ENCODE measurements at places on chromosomes 2 and 18. TPM values are rescaled to one million over a fixed set of nuclear protein-coding genes. Genes with fewer than 3 reads are reported as not detected.

GRCh38 chr2:79860228-79861058 is 347.6 kb downstream of the CTNNA2 start:
- no peak overlapping the region for H3K4me3 ChIP-seq
- no peaks in the 10 kb centered on the region for H3K36me3 ChIP-seq
- H3K27me3 ChIP-seq = no peaks in the 10 kb centered on the region
- no peaks in the 10 kb centered on the region for H3K4me1 ChIP-seq

DIPK1C gene
- not detected for polyA plus RNA-seq

DNA sequence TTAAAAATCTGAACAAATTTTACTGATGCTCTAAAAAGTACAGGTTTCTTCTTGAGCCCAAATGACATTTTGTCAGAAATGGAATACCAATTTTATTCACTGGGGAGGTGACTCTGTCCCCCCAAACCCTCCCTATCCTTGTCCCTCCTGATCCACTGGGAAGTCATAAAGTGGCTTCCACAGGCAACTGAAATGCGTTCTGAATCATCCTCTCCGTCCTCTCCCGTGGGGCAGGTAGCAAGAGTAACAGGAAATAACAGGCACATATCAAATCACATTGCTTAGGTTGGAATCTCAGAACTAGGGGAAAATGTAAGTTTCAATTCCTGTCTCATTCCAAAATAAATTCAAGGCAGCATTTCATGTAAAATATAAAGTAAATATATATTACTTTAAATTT is 44.5 kb downstream of the MYL12B start:
- H3K4me1 ChIP-seq = no peaks in the 10 kb centered on the region
- H3K27ac ChIP-seq = no peak overlapping the region
- no peak overlapping the region for H3K4me3 ChIP-seq
- peaks cover 7% of the 10 kb centered on the region for H3K27me3 ChIP-seq
- no peak for DNase-seq
- H3K36me3 ChIP-seq = no peaks in the 10 kb centered on the region

- peaks cover 1% of the 10 kb centered on the region for H3K27me3 ChIP-seq
- no peak overlapping the region for H3K4me3 ChIP-seq
- no peak overlapping the region for H3K27ac ChIP-seq
- DNase-seq = no peak
- no peaks in the 10 kb centered on the region for H3K36me3 ChIP-seq
These were observed 63.2 kb downstream of the SCG2 start for GRCh38 chr2:223538920-223539440.

DNA sequence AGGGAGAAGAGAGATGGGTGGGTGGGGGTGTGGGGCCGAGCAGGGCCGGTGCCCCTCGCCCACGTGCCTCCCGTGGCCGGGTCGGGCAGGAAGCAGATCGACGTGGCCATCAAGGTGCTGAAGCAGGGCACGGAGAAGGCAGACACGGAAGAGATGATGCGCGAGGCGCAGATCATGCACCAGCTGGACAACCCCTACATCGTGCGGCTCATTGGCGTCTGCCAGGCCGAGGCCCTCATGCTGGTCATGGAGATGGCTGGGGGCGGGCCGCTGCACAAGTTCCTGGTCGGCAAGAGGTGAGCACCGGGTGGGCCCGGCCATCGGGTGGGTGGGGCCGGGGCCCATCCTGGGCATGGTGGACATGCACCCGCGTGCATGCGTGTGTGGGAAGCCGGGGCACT is 21.8 kb downstream of the ZAP70 start:
- peaks cover 52% of the 10 kb centered on the region for H3K36me3 ChIP-seq
- no peak overlapping the region for H3K4me3 ChIP-seq
- H3K4me1 ChIP-seq = peaks cover 57% of the 10 kb centered on the region
- DNase-seq = no peak

DNA sequence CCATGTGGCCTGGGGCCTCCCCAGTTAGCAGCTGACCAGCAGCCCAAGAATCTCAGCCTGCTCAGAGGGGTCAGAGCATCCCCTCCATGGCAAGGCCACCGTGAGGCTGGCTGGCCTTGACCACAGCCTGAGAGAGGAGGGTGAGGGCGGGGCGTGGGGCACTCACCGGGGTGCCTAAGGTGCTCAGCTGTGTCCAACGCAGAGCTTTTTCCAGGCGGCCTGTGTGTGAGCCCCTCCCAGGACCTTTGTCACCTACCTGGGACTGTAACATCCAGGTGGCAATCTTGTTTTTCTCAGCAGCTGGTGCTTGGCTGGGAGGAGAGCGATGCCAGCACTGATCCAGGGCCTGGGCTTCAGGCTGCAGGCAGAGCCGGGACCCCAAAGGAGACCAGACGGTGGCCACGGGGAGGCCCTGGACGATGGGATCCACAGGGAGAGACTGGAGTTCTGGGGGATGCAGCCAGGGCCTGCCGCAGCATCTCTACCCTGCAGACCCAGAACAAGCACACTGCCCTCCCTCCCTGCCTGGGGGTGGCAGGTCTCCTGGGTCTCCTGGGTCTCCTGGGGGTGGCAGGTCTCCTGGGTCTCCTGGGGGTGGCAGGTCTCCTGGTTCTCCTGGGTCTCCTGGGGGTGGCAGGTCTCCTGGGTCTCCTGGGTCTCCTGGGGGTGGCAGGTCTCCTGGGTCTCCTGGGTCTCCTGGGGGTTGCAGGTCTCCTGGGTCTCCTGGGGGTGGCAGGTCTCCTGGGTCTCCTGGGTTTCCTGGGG is 12.3 kb downstream of the SNED1 start:
- H3K27ac ChIP-seq = no peak overlapping the region
- H3K4me1 ChIP-seq = no peaks in the 10 kb centered on the region
- DNase-seq = no peak
- H3K36me3 ChIP-seq = no peaks in the 10 kb centered on the region
- H3K4me3 ChIP-seq = no peak overlapping the region
- H3K27me3 ChIP-seq = peaks cover 7% of the 10 kb centered on the region

GRCh38 chr2:159793326-159793725 is 4.7 kb downstream of the CD302 start:
- no peak overlapping the region for H3K27ac ChIP-seq
- no peaks in the 10 kb centered on the region for H3K36me3 ChIP-seq
- H3K4me1 ChIP-seq = peaks cover 11% of the 10 kb centered on the region
- no peak for DNase-seq
- no peak overlapping the region for H3K4me3 ChIP-seq

ANTXR1 gene
- polyA plus RNA-seq = not detected

SFT2D3 gene
- 1.3 TPM for polyA plus RNA-seq

CD207 gene
- polyA plus RNA-seq = not detected

TUBA4A gene
- polyA plus RNA-seq = 88.6 TPM

ABCB11 gene
- polyA plus RNA-seq = not detected

NCKAP5 gene
- not detected for polyA plus RNA-seq

DNA sequence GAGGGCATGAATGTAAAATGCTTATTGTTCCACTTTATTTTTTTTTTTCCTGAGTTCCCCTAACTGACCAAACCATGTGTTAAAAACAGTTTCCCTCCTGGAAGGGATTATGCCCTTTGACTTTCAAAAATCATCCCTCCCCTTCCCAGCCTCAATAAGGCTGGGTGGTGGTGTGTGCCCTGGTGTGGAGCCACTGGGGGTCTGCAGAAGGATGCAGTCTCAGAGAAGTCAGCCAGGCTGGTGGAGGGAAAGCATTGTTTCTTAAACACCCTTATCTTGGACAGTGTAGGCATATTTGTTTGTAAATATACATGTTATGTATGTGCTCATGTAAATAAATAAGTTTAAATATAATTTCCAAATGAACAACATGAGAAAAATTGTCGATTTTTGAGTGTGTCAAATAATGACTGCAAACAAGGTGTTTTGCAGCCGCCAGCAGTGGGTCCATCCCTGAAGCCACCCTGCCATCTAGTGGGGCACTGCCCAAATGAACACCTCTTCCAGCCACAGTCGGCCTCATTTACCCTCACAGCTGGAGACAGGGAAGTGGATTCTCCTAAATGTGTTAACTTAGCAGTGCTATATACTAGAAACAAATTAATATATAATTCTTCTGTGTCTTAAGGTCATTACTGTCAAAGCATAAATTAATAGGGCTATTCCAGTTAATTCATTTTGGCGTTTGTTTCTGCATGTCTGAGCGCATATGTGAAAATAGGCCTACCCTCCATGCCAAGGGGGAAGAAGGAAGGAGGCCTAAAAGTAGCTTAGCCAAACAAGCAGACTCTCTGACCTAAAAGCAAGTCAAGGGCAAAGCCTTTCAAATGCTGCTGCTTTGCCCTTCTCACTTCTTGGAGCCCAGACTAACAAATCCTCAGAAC is 209.6 kb upstream of the PIK3C3 start:
- no peak for DNase-seq
- H3K4me3 ChIP-seq = no peak overlapping the region
- peaks cover 4% of the 10 kb centered on the region for H3K27me3 ChIP-seq
- no peak overlapping the region for H3K27ac ChIP-seq
- no peaks in the 10 kb centered on the region for H3K36me3 ChIP-seq
- H3K4me1 ChIP-seq = no peaks in the 10 kb centered on the region

- H3K4me1 ChIP-seq = peaks cover 46% of the 10 kb centered on the region
- H3K4me3 ChIP-seq = no peak overlapping the region
- H3K27me3 ChIP-seq = no peaks in the 10 kb centered on the region
- H3K36me3 ChIP-seq = peaks cover 5% of the 10 kb centered on the region
- no peak overlapping the region for H3K27ac ChIP-seq
These were observed 44.7 kb downstream of the UBR3 start for GRCh38 chr2:169871994-169872393.

TLK1 gene
- 26.2 TPM for polyA plus RNA-seq

DNA sequence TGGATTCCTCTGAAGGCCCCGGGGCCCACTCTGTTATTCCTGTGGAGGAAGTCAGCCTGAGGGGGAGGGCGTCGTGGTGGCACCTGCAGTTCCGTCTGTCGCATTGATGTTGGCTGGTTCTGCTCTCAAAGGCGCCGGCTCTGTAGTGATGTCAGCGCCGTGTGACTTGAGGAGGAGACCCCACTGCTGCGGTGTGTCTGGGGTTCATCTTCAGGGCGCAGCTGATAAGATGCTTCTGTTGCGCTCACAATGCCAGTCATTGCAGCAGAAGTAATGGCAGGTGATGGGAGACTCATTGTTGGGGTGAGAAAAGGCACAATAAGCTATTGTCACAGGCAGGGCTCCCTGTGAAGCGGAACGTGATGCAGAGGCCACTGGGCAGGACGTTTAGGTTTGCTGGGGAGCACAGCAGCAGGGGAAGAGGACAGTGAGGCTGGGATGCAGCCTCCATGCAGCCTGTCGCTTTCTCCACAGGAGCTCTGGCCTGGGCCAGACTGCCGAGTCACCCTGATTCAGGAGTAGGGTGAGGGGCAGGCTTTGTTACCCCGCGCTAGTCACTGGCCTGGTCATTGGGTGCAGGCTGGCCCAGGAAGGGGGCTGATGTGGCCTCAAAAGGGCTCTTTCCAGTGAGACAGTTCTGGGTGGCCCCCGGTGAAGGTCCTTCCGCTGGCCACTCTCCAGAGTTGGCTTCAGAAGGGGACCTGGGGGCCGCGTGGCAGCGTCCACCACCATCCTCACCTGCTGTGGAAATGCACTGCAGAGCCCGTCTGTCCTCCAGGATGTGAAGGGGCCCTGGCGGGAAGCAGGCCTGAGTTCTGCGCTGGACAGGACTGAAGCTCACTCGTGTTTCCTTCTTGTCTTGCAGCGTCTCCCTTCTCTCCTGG is 42.9 kb downstream of the SH3BP4 start:
- H3K27me3 ChIP-seq = peaks cover 2% of the 10 kb centered on the region
- DNase-seq = no peak
- no peaks in the 10 kb centered on the region for H3K4me1 ChIP-seq
- no peaks in the 10 kb centered on the region for H3K36me3 ChIP-seq

DNA sequence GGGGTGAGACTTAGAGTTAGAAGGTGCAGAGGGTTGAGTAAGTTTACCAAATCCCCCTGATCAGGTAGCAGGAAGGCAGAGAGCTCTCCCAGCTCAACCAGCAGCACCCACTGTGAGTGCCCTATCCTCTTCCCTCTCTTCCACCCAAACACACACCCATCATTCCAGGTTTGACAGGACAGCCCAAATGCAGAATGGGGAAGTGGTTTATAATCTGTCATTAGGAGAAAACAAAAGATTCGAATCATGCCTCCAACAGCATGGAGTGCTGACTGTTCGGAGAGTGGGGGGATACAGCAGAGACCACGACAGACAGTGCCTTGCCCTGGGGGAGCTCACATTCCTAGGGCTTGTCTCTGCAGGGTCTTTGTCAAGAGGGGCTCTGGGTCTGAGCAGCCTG is 11.7 kb downstream of the CXCR2 start:
- peaks cover 62% of the 10 kb centered on the region for H3K4me1 ChIP-seq
- peaks cover 2% of the 10 kb centered on the region for H3K27me3 ChIP-seq
- peak overlapping the region; percentile 10 for H3K27ac ChIP-seq
- peaks cover 60% of the 10 kb centered on the region for H3K36me3 ChIP-seq
- no peak overlapping the region for H3K4me3 ChIP-seq

DNA sequence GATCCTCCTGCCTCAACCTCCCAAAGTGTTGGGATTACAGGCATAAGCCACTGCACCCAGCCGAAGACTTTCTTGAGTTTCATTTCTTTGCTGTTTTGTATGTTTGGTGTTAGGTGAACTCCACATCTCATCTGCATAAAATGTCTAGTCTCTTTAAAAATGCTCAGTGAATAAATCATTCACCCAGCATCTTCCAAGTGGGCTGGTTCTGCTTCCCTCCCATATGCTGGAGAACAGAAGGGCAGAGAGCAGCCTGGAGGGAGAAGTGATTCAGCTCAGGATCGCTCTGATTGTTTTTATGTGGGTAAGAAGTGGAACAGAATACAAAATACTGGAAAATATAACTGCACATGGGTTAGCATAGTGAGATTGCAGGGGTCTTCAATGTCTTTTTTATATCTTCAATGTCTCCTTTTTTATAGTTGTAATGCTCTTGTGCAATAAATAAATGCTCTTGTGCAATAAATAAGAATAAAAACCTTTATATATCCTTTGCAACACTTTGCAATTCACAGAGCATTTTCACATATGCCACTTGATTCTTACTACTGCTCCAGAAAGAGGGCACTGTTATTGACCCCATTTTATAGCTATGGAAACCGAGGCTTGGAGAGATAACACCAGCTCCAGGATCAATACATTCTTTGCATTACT is 253.0 kb upstream of the NCKAP5 start:
- H3K27ac ChIP-seq = no peak overlapping the region
- H3K4me3 ChIP-seq = no peak overlapping the region
- no peaks in the 10 kb centered on the region for H3K36me3 ChIP-seq
- H3K27me3 ChIP-seq = peaks cover 4% of the 10 kb centered on the region
- H3K4me1 ChIP-seq = no peaks in the 10 kb centered on the region

- no peak for DNase-seq
- H3K36me3 ChIP-seq = no peaks in the 10 kb centered on the region
- H3K27ac ChIP-seq = no peak overlapping the region
- H3K27me3 ChIP-seq = peaks cover 1% of the 10 kb centered on the region
These were observed 28.2 kb upstream of the SOCS6 start for GRCh38 chr18:70260683-70261082.

DNA sequence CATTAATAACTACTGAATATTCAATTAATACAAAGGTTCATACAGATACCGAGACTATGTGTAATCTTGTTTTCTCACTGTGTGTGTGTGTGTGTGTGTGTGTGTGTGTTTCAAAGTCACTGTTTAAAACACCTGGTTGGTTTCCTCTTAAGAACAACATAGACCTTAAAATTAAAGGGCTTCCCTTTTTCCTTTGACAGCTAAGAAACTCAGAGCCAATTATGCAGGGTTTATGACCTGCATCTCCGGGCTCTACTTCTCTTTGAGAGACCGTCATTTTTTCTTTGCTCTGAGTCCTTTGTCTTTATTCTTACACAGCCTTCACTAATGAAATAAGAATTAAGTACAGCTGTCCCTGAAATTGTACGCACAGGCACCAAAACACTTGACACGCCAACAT is 145.6 kb downstream of the HDAC4 start:
- no peak overlapping the region for H3K27ac ChIP-seq
- no peak for DNase-seq
- no peak overlapping the region for H3K4me3 ChIP-seq
- H3K27me3 ChIP-seq = no peaks in the 10 kb centered on the region
- H3K36me3 ChIP-seq = peaks cover 14% of the 10 kb centered on the region

- H3K36me3 ChIP-seq = peaks cover 4% of the 10 kb centered on the region
- peaks cover 11% of the 10 kb centered on the region for H3K27me3 ChIP-seq
- no peak overlapping the region for H3K4me3 ChIP-seq
- DNase-seq = no peak
- H3K4me1 ChIP-seq = no peaks in the 10 kb centered on the region
These were observed 12.8 kb downstream of the MEIS1 start for GRCh38 chr2:66447677-66448076.

GLI2 gene
- not detected for polyA plus RNA-seq

Measured in immature natural killer cell (primary cell).